ENCODE measurements at places on chromosomes 5 and 9.
A peak's percentile ranks its signal among the peaks of the same experiment; 100 is the strongest.

DNA sequence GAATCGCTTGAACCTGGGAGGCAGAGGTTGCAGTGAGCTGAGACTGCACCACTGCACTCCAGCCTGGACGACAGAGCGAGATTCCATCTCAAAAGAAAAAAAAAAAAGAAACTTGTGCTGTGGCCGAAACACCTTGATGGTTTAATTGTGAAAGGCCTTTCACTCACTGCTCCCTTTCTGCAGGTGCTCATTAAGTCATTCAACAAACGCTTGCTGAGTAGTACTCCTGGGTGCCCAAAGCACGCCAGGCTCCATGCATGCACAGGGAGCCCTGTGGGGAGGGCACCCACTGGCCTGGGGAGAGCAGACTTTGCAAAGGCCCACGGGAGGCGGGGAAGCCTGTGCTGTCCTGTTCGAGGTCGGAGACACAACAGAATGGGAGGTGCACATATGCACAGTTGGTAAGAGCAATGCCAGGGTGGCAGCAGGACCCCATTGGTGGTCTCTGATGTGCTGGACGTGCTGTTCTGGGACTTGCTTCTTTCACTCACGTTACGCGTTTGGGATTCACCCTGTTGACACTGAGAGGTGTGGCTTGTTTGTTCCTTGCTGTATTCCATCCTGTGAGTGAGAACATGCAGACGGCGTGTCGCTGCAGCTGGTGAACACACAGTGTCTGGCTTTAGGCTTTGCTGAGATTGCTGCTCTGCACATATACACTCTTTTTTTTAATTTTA is 3.0 kb upstream of the ENTPD2 start:
- no peak for DNase-seq

GRCh38 chr5:124735169-124735858 is 11.1 kb downstream of the ZNF608 start:
- no peak for DNase-seq

- no peak for DNase-seq
Observed at GRCh38 chr9:106284296-106284695, 578.7 kb upstream of the ZNF462 start.

DNA sequence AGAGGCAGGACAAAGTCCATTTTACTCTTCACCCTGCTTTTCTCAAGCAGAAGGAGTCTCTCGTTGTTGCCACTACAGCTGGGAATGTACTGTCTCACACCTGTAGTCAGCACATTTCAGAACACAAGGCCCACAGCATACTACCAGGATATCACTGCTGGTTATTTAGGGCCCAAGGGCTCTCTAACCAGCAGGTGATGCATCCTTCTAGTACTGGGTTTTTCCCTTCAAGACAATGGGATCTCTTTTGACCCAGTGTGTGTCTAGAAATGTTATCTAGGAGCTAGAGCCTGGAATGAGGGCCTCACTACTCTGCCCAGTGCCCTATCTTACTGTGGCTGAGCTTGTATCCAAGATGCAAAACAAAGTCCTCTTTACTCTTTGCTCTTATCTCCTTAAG is 235.1 kb upstream of the PRR16 start:
- DNase-seq, result no peak

DNA sequence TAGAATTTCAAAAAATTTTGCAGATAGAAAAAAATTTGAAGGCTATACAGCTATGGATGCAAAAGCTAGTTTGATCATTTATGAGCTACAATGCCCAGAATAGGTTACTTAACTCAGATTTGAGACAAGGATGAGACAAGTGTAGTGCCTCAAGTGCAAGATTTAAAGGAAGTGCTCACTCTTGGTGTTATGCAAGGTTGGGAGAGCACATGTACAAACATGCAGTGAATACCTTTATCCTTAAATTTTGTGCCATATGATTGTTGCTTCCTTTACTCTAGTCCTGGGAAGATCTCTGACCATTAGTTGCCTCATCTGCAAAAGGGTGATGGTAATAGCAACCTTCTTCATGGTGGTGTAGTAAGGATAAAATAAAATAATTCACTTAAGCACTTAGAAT is 31.7 kb upstream of the PPP2R2B start:
- no peak for DNase-seq

- no peak for DNase-seq
Observed at GRCh38 chr9:94643176-94643575, 3.9 kb upstream of the FBP1 start.

DNA sequence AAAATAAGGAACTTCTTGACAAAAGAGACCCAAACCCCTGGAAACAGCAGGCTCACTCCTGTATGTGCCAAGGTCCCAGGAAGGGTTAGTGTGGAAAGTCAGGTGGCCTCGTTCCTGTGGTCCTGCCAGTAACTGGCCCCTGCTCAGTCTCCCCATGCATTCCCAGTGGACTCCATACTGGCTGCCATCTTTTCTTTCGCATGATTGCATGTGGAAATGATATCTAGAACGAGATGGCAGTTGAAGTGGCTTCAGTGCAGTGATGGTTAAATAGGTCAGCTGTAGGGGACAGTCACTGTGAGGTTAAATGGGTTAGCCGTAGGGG is 30.4 kb downstream of the AHRR start:
- DNase-seq, result no peak

- no peak for DNase-seq
Observed at GRCh38 chr9:105678163-105678562, 15.9 kb downstream of the TAL2 start.

GRCh38 chr5:36897616-36898015 is 21.0 kb downstream of the NIPBL start:
- no peak for DNase-seq

DNA sequence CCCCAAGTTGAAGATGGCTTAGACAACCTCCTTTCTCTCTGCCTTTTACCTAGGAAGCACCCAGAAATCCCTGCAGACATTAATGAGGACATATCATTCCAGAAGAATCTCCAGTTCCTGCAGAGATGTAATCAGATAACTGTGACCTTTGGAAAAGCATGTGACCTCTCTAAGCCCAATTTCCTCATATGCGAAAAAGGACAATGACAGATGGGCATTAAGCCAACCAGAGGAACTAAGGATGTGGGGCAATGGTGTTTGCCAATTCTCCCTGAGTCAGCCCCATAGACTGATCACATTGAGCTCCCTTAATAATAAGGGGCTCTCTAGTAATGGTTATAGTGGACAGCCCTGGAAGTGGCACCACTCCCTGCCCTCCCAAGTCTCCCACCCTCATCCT is 10.1 kb upstream of the FOXI1 start:
- DNase-seq, result no peak

- DNase-seq, result no peak
Observed at GRCh38 chr9:14179449-14179848, 134.5 kb downstream of the NFIB start.

DNA sequence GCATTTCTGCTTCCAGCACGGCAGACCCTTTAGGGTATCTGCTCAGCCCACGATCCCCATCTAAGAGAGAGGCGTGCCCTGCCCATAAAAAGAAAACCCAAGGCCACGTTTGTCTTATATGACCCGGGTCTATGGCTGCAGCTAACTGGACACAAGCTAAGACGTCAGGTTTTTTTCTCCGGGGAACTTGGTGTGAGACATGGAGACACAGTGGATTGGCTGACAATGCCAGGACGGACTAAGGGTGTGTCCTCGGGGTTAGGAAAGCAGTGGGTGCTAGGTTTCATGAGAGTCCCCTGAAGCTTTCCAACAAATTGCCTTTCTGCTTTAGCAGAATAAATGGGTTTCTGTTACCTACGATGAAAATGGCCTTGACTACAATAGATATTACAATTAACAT is 7.1 kb upstream of the FBP2 start:
- DNase-seq, result no peak

- no peak for DNase-seq
Observed at GRCh38 chr5:174381241-174381640, 335.7 kb downstream of the NSG2 start.

- DNase-seq, result no peak
Observed at GRCh38 chr9:82021198-82021597, 32.6 kb downstream of the SPATA31D1 start.

GRCh38 chr9:33114746-33115145 is 38.3 kb upstream of the SMU1 start:
- DNase-seq, result no peak

- peak; percentile 42 for DNase-seq
Observed at GRCh38 chr9:93064392-93065134, 6.1 kb downstream of the SUSD3 start.

- no peak for DNase-seq
Observed at GRCh38 chr5:36529142-36529541, 77.3 kb upstream of the SLC1A3 start.

GRCh38 chr9:69809304-69809863 is 11.2 kb upstream of the CFAP95 start:
- DNase-seq, result no peak

GRCh38 chr9:117377046-117377445 is 37.8 kb downstream of the ASTN2 start:
- no peak for DNase-seq

DNA sequence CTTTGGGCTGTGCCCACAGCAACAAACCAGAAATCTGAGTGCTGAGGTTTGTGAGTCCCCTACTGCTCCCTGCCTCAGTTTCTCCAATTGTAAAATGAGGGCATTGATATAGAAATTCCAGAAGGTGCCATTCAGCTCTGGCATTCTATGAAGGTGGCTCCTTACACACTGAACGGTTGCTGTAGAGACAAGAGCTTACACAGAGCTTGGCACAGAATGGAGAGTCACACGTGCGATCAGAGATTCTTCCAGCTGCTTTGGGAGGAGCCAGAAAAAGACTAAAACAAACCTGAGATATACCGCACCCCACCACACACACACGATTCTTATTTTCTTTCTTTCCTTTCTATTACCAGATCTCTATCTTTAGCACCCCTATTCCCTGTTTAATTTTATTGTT is 122.7 kb downstream of the SLIT3 start:
- DNase-seq, result no peak

DNA sequence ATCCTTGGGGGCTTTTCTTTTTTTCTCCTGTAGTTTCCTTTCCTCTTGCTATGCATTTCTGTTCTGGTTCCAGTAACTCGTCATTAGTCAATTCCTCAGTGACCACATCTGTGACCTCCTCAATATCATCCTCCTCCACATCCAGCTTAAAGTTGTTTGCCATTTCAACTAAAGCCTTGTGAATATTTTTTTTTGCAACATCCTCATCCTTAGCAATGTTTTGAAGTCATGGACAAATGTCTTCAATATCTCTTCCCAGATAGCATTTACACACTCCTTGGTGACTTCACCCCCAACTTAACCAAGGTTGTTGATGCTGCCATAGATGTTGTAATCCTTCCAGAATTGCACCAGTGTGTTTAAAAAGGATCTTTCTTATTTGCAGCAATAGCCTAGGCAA is 14.7 kb upstream of the ADRB2 start:
- DNase-seq, result no peak

GRCh38 chr5:72770266-72770665 is 46.2 kb upstream of the TNPO1 start:
- DNase-seq, result no peak

DNA sequence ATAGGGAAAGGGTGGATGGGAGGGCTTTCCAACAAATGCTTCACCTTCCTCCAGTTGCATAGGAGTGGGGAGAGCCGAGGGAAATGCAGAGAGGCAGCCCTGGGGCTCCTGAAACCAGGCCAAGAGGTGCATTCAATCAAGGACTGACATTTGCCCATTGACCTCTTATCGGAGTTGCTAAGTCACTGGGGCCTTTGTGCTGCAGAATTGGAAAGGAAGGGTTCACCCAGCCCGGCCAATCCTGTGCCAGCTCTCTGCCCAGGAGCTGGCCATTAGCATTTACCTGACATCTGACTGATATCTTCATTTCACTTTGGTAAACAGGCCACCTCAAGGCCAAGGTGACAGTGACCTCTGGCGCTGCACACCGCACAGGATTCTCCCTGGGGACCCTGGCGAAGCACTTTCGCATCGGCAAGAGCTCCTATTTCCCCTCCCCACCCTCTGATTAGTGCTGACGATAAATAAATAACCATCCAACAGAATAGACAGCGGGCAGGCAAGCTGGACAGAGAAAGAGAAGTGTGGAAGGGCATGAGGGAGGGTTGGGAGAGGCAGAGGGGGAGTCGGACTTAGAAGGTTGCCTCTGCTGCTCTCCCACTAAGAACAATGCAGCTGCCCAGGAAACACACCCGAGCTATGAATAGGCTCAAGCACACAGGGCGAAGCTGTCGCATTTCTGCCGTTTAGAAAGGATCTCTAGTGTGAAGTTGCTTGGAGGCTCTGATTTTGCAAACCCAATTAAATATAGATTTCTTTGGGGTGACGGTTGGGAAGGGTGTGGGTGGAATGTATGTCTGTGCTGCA is 57.0 kb upstream of the BOD1 start:
- no peak for DNase-seq

DNA sequence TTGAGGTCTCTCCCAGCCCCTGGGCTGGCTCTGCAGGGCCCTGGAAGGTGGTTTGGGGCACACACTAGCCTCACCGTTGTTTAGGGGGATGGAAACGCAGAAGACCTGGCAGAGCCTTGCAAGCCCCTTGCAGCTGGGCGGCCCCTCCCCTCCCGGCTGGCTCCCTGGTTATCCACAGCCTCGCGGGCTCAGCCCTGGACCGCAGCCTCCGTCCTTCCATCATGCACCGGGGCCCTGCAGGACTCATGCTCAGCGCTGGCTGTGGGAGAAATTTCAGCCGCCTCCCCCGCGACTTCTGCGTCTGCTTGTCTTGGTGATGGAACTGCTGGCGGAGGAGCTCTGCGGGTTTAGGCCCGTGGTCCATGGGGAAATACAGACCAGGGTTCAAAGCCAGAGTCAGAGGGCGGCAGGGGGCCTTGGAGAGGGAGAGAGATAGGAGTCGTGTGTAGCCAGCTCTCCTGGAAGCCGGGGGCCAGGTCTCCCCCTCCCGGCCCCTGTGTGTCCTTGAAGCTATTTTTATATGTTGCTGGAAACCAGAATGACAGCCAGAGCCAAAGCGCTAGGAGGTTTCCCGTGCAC is 75.8 kb upstream of the IER5L start:
- no peak for DNase-seq

GRCh38 chr5:28914297-28914696 is 1875.9 kb upstream of the CDH9 start:
- DNase-seq, result no peak

- DNase-seq, result no peak
Observed at GRCh38 chr5:137035480-137035878, 463.6 kb downstream of the SPOCK1 start.

DNA sequence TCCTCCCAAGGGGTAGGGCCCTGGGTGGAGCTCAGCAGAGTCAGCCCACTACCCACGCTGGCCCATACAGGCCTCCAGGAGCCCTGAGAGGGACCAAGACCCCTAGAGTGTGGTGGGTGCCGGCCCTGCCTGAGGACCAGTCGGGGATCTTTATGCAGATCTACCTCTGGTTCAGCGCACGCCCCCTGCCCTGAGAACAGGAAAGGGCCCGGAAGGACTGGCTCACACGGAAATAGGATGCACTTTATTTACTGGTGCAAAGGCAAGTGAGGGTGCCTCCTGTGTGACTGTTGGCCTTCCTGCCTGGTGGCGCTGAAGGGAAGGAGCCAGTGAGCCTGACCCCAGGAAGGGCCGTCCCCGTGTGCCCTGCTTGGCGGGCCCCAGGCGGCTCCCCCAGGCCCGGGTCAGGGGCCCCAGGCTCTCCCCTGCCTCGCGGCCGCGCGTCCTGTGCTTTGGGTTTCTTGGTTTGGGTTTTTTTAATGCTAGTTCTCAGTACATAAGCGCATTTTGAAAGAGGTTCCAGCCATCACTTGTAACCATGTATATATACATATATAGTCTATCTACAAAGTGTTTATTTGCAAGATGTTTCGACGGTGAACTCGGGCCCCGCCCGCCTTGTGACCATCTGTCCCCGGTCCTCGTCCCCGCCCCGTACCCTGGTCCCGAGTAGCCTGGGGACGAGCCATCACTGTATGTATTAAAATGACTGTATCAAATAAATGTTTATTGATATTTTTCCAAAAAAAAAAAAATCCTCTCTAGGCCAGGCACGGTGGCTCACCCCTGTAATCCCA is 76.4 kb upstream of the ROR2 start:
- no peak for DNase-seq

Data from activated naive CD4-positive, alpha-beta T cell (primary cell).